ENCODE measurements at places on chromosomes 11 and 22. TPM values are rescaled to one million over a fixed set of nuclear protein-coding genes. Genes with fewer than 3 reads are reported as not detected.

Gene KCNJ1
- total RNA-seq = not detected

- DNase-seq = no peak
Observed at GRCh38 chr11:107699371-107700285, 12.2 kb downstream of the SLN start.

- DNase-seq = no peak
Observed at GRCh38 chr22:49104434-49104833, 723.2 kb downstream of the BRD1 start.

- DNase-seq = no peak
Observed at GRCh38 chr22:46347646-46348045, 12.1 kb downstream of the TRMU start.

GRCh38 chr22:38417252-38418060 is 37.5 kb downstream of the KCNJ4 start:
- DNase-seq = no peak

GRCh38 chr11:10633261-10633660 is 60.3 kb downstream of the IRAG1 start:
- DNase-seq = no peak

Gene DEFB131B
- not detected for total RNA-seq

GRCh38 chr11:26483108-26483507 is 89.0 kb downstream of the MUC15 start:
- no peak for DNase-seq

DNA sequence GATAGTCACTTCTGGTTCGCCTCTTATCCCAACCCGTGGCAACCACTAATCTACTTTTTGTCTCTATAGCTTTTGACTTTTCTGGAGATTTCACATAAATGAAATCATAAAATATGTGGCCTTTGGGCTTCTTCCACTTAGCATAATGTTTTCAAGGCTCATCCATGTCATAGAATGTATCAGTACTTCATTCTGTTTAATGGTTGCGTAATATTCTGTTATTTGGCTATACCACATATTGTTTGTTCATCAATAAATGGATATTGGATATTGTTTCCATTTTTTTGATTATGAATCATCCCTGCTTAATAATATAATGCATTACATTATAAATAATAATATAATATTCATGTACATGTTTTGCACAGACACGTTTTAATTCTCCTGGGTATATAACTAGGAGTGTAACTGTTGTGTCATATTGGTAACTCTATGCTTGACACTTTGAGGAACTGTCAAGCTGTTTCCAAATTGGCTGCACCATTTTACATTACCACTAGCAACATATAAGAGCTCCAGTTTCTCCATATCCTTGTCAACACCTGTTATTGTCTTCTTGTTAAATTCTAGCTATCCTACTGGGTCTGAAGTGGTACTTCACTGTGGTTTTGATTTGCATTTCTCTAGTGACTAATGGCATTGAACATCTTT is 181.5 kb downstream of the CADM1 start:
- DNase-seq = no peak

GRCh38 chr11:63553759-63554158 is 9.4 kb downstream of the PLAAT2 start:
- DNase-seq = no peak

Data from left cardiac atrium (tissue), 4 donors.